ENCODE measurements at places on chromosomes 3 and 15.

DNA sequence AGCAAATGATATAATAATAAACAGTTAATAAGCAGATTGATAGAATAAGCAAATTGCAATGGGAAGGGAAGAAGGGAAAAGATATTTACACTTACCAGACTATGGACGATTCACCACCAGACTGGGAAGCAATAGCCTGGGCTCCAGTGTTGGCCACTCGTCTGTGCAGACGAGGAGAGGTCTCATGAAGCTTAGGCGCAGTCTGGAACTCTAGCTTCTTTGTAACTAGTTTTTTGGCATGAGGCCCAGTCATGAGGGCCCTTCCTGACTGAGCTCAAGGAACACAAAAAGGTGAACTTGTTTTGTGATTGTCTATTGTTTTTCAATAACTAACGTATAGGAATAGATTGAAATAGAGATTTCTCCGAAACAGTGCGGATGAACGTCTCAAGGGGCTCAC is 63.3 kb upstream of the GATM start:
- no peak for DNase-seq

GRCh38 chr3:86594838-86595237 is 396.1 kb downstream of the VGLL3 start:
- DNase-seq: no peak

DNA sequence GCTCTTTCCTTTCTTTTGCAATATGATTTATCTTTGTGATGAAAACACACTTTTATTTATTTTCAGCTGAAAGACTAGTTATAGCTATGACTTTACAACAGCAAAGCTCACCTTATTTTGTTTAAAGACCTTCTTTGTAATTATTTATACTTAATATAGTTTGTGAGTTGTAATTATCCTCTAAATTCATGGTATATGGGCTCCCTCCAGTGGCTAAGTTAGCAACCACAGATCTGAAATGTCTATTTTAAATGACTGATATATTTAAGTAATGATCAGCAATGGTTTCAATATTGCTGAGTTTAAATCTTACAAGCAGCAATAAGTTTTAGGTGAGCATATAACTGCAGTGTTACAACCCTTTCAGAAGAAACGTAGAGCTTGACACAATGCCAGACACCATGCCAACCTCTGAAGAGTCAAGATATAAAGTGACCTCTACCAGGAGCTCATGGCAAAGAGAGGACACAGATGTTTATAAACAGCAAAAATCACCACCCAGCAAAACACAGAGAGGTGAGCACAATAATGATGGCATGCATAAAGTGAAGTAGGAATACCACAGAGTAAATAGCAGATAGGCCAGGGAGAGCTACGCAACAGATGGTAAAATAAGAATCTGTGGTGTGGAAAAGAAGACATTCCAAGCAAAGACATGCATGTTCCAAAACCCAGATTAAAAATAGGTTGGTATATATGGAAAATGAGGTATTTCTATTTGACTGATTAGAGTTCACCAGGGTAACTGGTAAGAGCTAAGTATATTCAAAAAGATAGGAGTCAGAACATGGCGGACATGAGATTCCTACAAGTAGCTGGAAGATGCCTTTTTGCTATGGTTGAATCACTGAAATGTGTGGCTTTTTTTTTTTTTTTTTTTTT is 143.7 kb upstream of the ZNF385D start:
- no peak for DNase-seq

DNA sequence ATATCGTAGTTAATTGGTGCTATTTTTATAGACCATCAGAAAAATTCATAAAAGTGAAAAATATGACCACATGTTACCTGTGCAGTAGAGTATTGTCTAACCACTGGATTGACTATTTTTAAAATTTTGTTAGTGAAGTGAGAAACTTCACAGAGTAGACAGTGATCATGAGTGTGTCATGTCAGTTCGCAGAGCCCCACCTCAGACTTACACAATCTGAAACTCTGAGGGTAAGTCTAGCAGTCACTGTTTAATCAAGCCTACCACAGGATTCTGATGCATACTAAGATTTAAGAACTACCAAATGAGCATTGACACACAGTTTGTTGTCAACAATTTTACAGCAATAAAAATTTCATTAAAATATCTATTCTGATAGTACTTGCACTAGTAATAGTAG is 552.9 kb upstream of the SUCLG2 start:
- no peak for DNase-seq

- no peak for DNase-seq
Measured at GRCh38 chr3:147406028-147406931, at the start of gene ZIC4. Gene ZIC4 (minus strand): TSS chr3:147406543. CDS start chr3:147402797, 3,746 bp downstream.

DNA sequence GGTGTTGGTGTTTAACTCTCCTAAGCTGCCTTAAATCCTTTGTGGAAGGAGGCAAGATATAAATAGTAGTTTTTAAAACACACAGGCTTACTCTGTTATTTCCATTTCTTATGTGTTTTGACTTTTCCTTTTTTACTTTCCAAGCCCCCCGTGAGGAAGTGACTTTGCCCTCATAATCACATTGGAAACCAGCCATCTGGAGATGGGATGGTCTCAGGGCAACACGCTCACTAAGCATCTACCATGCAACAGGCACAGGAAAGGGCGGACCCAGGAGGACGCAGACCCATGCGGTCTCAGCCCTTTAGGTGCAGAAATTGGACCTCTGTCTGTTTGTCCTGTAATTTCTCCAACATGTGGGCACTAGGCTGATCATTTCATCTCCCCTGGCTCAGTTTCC is 115.7 kb downstream of the PDZRN3 start:
- no peak for DNase-seq

GRCh38 chr3:139339219-139339906 is 4.5 kb upstream of the MRPS22 start:
- DNase-seq: no peak

DNA sequence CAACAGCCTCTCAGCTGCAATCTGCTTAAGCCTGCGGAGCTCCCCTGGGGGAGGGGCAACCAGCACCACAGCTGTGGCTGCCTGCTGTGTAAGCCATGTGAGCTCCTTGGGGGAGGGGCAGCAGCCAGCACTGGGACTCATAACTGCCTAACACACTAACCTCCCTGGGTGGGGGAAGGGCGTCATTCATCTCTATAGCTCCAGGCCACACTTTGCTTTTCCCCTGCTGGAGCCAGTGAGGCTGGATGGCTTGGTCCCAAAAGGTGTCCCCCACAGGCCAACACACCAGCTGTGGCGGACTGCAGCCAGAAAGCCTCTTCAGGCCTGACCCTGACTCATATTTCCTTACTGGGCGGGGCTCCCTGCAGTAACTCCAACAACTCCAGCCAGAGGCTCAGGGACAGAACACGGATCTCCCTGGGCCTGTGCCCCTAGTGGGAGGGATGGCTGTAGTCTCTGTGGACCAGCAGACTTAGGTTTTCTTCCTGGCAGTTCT is 129.8 kb downstream of the PPM1L start:
- DNase-seq: no peak

- no peak for DNase-seq
Measured at GRCh38 chr3:88882121-88882520, 225.3 kb upstream of the EPHA3 start.

DNA sequence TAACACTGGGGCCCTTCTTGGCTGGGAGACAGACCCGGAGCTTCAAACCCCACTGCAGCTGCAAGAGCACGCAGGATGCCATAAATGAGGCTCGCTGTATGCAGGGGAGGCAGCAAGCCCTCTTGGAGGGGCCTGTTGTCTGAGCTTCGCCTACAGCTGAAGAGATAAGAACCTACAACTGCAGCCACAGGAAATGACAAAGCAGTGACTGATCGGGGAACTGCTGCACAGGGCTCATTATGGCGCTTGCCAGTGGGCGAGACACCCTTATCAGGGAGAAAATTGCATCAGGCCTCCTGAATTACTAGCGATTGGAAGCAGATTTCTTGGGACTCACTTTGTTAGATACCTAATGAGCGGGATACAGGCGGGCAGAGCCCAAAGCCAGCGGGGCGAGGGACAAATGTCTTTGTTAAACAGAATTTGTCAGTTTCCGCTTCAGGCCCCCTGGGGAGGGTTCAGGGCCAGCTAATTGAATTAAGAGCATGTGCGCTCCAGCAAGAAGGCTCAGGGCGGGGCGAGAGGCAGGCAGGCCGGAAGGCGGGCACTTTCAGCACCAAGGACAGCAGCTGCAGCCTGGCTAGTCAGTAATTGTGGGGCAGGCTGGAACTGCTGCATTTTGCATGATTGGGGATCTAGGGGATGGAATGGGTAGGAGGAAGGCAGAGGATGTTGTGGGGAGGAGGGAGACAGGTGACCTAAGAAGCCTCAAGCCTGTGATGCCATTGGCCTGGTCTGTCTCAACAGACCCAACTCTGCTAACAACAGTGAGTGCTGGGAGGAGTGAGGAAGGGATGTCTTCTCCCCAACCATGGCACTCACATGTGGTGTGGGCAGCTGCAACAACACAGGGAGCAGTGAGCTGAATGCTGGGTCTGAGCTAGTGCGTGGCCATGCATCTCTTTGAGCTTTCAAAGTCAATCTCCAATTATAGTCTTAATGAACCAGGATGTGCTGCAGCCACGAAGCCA is 55.3 kb downstream of the CCDC33 start:
- DNase-seq: no peak

- no peak for DNase-seq
Measured at GRCh38 chr3:71154846-71155245, 428.7 kb downstream of the FOXP1 start.

All from activated gamma-delta T cell (primary cell).